ENCODE measurements at places on chromosomes 4 and X.

- no peak for DNase-seq
These were observed 267.3 kb downstream of the DCTD start for GRCh38 chr4:182649698-182650477.

- no peak for DNase-seq
These were observed 116.3 kb downstream of the UNC5C start for GRCh38 chr4:95432466-95432865.

DNA sequence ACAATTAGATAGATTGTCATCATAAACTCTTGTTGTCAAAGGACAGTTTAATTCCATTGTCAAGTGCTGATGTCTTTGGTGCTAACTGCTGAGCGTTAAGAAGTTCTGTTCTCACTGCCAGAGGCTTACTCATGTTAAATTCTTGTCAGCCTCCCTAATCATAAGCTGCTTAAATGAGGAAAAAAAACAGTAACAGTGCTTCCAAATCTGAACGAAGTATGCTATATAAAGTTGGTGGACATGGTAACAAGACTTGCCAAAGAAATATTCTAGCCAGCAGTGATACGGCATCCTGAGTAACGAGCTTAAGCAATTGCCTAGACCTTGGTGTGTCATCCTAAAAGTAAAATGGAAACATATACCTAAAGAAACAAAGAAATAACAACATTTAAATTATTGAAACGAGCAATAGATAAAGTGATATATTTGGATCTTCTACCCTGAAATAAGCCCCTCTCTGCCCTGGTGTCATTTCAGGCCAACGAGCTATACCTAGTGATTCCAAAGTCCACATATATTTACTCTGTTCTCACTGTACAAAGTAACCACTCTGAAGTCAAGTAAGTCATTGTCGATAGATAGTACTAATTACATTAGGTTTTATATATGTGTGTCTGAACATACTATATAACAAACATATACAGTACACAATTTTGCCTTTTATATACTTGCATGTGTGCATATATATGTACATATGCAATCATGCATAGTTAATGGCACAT, 339.7 kb upstream of the HS3ST1 start:
- no peak for DNase-seq

DNA sequence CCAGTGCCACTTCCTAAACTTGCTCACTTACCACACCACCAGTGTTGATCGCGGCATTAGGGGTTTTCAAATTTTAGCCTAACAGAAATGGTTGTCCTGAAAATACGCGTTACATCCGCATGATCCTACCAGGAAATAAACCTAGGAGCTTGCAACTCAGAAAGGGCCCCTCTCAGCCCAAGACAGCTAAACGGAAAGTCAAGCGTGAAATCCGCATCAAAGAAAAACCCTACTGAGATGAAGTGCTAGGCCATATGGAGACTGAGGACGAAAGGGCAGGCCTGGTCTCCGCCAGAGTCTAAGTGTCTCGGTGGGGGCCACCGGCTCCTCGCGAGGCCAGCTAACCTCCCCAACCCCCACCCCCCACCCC, 626 bp downstream of the YTHDC1 start:
- no peak for DNase-seq

- DNase-seq = no peak
These were observed 39.7 kb downstream of the KLHL8 start for GRCh38 chr4:87180767-87181166.

DNA sequence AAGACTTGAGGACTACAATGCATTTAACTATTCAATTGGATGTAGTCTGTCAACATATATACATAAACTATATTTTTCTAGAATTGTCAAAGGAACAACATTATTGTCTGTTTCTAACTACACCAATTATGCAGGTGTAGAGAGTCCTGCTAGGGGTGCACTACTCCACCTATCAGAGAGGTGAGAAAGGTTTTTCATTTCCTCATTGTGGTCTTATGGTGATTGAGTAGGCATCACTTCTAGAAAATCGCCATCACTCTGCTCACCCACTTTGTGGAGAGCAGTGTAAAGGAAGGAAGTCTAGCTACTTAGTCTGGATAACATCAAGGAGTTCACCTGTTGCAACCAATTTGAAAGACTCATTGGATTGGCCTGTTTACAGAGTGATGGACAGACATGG, 4.4 kb upstream of the ADH1C start:
- DNase-seq = no peak

- no peak for DNase-seq
These were observed 142.1 kb upstream of the FTHL17 start for GRCh38 chrX:31213941-31214340.

- no peak for DNase-seq
These were observed 61.3 kb downstream of the CHRDL1 start for GRCh38 chrX:110734271-110734670.

- DNase-seq = no peak
These were observed 8.6 kb upstream of the CDKN2AIP start for GRCh38 chr4:183435803-183436202.

- DNase-seq = no peak
These were observed 40.4 kb downstream of the UNC5C start for GRCh38 chr4:95508421-95508820.

- DNase-seq = no peak
These were observed 16.8 kb downstream of the POLR2B start for GRCh38 chr4:56995525-56995924.

- no peak for DNase-seq
These were observed 13.0 kb downstream of the PPP1R3F start for GRCh38 chrX:49282647-49283011.

- no peak for DNase-seq
These were observed 7.2 kb downstream of the OCIAD2 start for GRCh38 chr4:48899432-48899749.

GRCh38 chr4:170051402-170051801, 25.2 kb upstream of the MFAP3L start:
- no peak for DNase-seq

DNA sequence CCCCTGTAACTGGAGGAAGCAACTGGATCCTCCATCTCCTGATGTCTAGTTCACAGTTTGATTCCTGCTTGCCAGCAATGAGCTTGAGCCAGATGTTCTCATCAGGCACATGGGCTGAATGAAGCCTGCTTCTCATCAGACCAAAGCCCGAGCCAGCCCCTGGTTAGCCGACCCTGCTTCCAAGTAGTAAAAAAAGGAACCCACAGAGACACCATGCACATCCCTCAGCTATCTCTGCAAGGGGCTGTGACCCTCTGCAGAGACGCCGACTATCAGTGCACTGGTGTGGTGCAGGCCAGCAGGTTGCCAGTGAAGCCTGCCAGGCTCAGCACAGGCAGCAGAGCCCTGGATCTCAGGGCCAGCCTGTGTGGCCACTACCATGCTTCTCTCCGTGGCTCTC, 2.8 kb downstream of the DCTD start:
- DNase-seq = no peak

DNA sequence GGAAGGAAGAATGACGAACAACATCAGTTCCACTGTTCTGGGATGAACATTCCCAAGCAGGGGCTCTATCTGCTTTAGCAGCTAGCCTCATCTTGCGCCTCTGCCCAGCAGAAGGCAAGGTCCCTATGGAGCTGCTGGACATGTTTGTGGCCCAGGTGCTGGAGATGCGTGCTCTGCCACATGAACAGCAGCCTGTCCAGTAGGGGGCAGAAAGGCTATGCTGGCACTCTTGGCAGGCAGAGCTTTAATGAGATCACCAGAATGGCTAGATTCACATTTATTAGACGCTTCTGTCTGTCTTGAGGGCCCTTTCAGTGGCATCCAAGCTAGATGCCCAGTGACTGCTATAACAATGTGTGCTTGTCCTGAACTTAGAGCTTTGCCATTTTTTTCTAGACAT, 1826.0 kb downstream of the STIM2 start:
- DNase-seq = no peak

DNA sequence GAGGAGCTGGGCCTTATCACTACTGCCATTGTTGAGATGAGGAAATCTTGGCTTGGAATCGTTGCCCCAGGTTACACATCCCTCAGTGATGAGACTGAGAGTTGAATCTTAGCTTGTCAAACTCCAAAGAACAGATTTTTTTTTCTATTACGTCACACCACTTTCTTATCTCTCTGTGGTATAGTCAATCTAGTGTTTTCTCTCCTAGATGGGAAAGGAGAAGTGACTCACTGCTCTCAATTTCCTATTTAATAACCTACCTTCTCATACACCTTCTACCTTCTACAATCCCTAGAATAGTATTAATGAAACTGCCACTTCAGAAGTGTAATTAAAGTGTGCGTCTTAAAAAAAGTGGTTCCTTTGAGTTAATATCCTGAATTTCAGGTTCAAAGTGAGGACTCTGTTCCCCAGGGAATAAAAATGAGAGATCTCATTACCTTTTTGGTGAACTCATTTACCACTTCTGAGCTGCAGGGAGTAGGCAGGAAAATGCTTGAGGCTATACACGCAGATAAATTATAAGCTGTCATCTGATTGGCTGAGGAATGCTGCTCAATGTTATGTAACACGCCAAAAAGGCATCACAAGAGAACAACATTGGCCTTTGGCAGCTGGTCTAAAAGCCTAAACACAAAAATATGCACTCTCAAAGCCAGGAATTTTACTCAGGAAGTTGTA, 59.3 kb downstream of the MAD2L1 start:
- no peak for DNase-seq

DNA sequence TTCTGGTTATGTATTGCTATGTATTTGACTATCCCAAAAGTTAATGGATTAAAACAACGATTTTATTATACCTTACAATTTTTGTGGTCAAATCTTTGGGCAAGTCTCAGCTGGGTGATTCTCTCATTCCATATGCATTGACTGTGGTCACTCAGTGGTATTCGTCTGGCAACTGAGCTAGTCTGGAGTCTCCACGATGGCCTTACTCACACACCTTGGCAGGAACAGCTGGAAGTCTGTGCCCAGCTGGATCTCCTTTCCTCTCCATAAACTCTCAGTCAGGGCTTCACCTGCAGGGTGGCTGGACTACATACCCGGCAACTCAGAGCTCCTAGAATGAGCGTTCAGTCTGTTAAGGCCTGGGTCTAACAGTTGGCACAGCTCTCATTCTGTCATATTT, 141.1 kb upstream of the WDFY3 start:
- no peak for DNase-seq

DNA sequence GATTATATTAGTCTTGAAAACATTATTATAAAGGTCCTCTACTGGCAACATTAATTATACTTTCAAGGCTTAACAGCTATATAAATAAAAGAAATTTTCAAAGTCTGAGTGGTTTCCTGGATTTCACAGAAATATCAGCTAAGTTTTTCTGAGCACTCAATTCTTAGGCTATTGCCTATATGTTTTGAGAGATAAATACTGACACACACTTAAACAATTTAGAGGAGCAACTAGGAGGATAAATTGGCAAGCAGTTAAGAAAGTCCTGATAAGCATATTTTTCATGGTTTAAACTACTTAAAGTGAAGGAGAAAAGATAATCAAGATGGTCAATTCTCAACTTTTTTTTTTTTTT, 2.7 kb upstream of the MGARP start:
- DNase-seq = no peak

DNA sequence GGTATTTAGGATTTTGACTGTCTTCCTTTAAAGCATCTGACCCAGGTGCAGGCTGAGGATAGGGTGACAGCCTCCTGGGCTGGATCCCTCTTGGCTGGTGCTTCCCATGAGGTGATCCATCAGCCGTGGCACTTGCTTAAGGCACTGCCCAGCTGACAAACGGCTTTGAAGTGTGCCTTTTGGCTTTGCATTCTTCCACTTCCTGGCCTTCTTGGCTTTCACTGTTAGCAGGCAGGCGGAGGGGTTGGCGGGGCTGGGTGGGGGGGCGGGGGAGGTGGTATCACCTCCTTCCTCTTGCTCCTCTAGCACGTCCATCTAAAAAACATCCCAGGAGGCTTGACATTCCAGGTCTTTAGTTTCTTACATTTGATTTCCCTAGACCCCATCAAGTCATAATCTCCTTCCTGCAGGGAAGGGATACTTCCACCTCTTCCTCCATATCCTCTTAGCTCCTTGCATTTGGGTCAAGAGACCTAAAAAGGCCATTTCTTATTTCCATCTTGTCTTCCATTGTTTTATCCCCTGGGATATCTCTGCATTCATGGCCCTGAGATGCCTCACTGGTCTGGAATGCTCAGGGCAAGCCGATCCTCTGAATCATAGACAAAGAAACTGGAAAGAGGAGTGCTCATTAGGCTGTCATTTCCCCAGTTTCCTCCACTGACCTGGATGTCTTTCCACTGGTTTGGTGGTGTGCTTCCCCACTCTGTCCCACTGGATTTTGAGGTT, 11.3 kb upstream of the APLN start:
- DNase-seq = no peak

DNA sequence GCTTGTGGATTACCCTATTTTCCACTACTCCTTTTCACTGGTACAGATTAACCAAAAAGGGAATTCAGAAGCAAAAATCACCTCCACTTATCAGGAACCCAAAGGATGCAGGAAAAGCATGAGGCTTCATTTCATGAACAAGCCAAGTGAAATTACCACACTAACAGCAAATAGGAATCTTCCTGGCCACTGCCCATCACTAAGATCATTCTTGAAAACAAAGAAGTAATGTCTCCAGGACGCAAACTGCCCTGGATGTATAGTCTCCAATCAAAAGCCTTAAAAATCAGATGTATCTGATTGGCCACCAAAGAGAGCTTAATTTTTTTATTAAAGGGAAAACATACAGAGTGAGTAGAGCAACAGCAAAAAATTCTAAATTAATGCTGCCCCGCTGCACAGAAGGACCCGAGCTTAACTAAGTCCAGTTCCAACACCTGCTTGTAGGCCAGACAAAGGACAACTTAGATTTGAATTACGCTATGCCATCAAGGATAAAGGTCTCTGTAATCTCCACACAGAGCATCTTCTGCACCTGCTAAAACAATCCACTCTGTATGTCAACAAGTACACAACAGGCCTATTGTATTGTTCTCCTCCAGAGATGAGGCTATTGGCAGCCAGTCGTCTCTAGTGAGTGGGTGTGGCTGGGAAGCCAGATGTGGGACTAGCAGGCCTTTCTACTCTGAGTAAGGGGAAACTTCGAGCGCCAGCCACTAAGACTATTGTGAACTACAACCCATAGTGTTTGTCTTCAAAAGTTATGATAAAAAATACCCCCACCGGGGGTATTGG, 12.4 kb downstream of the ZDHHC9 start:
- DNase-seq = no peak

DNA sequence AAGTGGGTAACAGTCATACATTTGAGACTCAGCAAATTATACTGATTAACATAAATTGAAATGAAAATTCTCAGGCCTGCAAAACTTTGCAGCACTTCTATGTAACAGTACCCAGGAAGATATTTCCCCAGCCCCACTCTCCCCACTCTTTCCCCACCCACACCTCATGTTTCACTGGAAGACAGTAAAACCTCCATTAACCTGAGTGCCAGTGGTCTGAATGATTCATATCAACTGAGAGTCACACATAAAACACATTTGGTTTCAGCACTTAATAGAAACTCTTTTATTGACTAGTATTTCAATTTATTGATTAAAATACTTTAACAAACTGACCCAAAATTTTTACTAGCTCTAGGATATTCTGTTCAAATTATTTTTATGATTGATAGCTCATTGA, 6.9 kb downstream of the CXCL6 start:
- no peak for DNase-seq

- DNase-seq = no peak
These were observed 19.2 kb upstream of the SPON2 start for GRCh38 chr4:1191621-1192020.

Data from stimulated activated CD8-positive, alpha-beta memory T cell treated with anti-CD3 and anti-CD28 coated beads, Interleukin-4, amount 100 ng/mL, for 4 hours (primary cell).